ENCODE measurements at places on chromosomes 1 and 21. TPM values are rescaled to one million over a fixed set of nuclear protein-coding genes. Genes with fewer than 3 reads are reported as not detected.

The ACTN2 gene
- not detected for total RNA-seq

The PEX19 gene
- total RNA-seq, result 31.4 TPM

The TMEM35B gene
- total RNA-seq, result 31.6 TPM

The TIE1 gene
- total RNA-seq, result 640 TPM

The RPE65 gene
- not detected for total RNA-seq

The UBXN10 gene
- 0.24 TPM for total RNA-seq

The CCDC24 gene
- total RNA-seq, result 5.7 TPM

The OLIG2 gene
- total RNA-seq, result not detected

GRCh38 chr1:30325085-30325935 lies 398.1 kb downstream of the MATN1 start:
- DNase-seq, result no peak

DNA sequence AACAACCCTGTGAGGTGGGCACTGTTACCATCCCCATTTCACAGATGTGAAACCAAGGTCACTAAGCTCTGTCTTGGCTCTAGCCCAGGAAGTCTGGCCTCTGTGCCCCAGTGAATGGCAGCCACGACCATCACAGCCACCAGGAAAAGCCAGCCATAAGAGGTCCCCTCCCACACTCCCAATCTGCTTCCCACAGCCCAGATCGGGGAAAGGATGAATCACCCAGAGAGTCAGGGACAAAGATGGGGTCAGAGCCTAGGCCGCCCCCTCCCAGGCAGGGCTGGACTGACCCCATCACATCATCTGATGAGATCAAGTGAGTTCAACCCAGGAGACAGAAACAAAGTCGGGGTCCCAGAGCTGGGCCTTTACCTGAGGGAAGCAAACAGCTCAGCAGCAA lies 22.9 kb upstream of the COL16A1 start:
- DNase-seq, result no peak

DNA sequence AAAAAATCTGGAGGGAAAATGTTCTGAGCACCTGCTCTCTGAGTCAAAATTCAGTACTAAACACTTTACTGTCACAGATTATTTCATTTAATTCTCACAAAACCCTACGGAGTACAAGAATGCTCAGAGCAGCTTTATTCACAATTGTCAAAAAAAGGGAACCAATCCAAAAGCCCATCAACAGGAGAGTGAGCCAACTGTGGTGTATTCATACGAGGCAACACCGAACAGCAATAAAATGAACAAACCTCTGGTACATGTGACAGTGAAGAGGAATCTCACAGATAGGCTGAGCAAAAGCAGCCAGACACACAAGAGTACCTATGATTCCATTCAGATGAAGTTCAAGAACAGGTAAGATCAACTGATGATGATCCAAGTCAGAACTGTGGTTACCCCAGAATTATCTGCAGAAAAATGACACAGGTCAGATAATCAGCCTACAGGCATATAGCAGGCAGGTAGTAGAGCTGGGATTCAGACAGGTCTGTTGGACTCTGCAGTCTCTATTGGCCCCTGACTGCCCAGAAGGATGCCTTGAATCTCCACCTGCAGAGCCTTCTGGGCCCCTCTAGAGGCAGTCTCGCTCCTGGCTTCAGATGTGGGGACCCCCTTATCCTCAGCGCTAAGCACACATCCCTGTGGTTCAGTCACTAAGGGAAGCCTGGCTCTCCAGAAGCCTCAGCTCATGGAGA lies 19.2 kb downstream of the SLC9A1 start:
- no peak for DNase-seq

- no peak for DNase-seq
Observed at GRCh38 chr1:223556414-223557129, 108.9 kb downstream of the CAPN8 start.

- no peak for DNase-seq
Observed at GRCh38 chr1:112265931-112266330, 130.1 kb upstream of the CTTNBP2NL start.

GRCh38 chr1:6008084-6008415 lies 15.8 kb upstream of the NPHP4 start:
- no peak for DNase-seq

GRCh38 chr1:92797297-92797696 lies 12.4 kb upstream of the EVI5 start:
- DNase-seq, result no peak

DNA sequence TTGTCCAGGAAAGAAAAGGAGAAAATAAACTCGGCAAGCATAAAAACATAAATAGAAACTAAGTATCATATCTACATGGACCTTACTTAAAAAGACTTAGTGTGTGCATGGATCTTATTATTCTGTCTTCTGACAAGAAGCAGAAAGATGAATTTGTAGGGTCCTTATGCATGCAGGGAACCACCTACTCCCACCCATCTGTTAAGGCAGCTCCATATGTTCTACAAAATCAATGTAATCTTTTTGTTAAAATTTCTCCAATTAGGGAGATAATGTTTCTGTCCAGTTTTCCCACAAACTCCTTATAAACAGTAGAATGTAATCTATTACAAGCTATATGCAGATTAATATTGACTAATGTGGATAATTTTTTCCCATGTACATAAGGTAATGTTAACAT lies 13.9 kb upstream of the PTPN14 start:
- DNase-seq, result no peak

- DNase-seq, result no peak
Observed at GRCh38 chr1:99531578-99532275, 114.2 kb upstream of the PALMD start.

- no peak for DNase-seq
Observed at GRCh38 chr21:34887105-34887442, 162.0 kb downstream of the RUNX1 start.

DNA sequence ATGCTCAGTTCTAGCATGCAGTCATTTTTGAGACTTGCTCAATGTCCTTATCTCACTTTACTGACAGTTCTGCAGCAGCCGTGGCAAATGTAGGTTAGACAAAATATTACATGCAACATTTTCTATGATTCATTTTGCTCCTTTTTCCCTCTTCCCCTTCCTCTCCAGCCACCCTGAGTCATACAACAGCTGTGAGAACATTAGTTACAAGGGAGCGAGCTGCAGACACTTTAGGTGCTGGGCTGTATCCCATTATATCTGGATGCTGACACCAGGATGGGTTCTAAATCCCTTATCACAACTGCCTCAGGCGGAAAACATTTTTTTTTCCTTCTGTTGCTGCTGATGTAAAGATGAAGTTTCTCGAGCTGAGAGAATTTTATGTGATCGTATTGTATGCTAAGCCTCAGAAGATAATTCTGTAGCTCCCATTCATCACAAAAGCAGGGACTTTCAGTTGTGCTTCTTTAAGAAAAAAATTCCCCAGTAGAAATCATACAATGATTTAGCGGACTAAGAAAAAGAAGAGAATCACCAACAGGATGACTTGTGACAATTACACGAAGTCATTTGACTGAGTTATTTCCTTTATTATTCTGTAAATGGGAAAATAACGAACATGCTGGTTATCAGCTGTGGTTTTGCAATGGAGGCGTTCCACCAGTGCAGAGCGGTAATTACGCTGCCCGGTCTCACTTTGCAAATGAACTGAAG lies 345.0 kb downstream of the DISC1 start:
- peak; percentile 58 for DNase-seq

DNA sequence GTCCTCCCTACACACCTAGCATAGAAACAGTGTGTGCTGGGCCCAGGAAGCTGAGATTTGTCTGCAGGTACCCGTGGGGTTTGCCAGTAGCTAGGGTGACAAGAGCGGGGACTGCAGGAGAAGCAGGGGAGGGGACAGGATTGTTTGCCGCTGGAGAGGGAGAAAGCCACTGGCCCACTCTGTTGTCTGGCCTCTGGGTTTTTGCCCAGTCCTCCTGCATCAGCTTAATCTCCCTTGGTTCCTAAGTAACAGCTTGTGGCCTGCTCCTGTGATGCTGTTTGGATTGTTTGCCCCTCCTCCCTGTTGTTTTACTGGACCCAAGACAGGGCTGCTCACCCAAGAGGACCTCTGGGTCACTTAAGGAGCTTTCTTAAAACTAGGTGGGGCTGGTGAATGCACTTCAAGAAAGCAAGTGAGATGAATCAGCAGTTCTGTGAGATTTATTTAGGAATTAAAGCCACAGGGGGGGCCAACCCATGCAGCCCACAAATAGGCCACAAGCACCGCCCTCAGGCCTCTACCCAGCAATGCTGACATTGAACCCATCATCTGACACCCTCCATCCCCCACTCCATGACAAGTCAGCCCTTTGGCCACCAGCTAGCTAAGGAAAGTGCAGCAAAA lies 142.8 kb downstream of the ZZZ3 start:
- no peak for DNase-seq

- DNase-seq, result no peak
Observed at GRCh38 chr1:197224160-197224559, 43.9 kb upstream of the CRB1 start.

GRCh38 chr1:88910401-88910800 lies 19.0 kb upstream of the GTF2B start:
- DNase-seq, result no peak

DNA sequence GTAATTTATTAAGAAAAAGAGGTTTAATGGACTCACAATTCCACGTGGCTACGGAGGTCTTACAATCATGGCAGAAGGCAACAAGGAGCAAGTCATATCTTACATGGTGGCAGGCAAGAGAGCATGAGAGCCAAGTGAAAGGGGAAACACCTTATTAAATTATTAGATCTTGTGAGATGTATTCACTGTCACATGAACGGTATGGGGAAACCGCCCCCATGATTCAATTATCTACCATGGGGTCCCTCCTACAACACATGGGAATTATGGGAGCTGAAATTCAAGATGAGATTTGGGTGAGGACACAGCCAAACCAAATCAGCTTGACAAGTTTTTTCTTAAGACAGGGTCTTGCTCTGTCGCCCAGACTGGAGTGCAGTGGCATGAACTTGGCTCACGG lies 14.3 kb downstream of the DAP3 start:
- no peak for DNase-seq

DNA sequence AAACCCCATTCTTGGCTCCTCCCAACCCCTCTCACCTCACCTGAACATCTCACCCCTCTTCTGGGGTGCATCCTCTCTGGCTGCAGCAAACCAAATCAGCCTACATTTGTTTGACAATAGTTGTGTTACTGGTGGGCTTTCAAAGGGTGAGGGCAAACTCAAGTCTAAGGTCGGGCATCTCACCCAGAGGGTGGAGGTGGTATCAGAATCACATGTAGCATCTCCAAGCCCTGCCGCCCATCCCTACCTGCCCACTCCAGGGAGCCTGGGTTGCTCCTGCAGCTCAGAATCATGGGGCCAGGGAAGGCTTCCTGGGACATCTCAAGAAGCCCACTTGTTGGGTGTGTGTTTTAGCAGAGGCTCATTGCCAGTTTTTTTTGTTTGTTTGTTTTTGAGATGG lies 35.8 kb downstream of the PGBD5 start:
- DNase-seq, result no peak

DNA sequence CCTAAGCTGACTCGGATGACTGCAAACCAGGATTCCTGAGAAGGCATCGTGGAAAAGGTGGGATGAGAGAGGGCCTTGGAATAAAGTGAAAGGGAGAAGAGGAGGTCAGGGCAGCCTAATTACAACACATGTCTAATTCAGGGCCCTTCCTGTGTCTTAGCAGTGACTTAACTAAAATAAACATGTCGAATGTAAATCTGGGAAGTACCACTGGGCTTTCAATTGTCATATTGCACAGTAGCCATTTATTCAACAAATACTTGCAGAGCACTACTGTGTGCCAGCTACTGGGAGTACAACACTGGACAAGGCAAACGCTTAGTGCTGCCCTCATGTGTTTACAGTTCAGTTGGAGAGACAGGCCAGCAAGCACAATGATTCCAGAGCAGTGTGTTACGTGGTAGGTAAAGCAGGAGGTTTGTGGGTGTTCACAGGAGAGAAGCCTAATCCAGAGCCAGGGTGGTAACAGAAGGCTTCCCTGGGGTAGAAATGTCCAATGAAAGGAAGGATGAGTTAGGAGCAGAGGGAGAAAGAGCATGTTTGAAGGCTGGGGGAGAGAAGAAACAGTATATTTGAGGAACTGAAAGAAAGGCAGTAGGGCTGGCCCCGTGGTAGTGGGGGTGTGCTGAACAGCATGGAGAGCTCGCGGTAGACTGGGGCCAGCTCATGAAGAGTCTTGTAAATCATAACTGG lies 38.0 kb upstream of the RASAL2 start:
- no peak for DNase-seq

GRCh38 chr21:39602076-39602689 lies 10.6 kb upstream of the B3GALT5 start:
- no peak for DNase-seq

- no peak for DNase-seq
Observed at GRCh38 chr1:6592441-6592840, 10.2 kb downstream of the KLHL21 start.

GRCh38 chr1:223651291-223651991 lies 14.1 kb downstream of the CAPN8 start:
- no peak for DNase-seq

GRCh38 chr1:223712194-223712849 lies at the start of gene CAPN2:
TSS of gene CAPN2 (plus strand) at chr1:223712539. CDS start at chr1:223712641, 102 bp downstream.
- no peak for DNase-seq

DNA sequence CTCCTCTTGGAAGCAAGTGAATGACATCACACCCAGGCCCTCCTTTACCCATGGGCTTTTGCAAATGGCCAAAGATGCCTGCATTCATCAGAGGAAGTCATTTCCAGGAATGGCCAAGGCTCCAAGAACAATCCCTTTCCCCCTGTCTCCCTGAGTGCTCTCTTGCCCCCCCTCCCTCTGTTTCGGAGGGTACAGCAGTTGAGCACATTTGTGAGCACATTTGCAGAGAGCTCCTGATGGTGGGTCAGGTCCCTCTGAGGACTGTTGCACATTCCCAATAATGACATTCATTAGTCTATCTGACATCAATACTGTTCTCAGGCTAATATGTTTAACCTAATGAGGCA lies 113.4 kb downstream of the MATN1 start:
- no peak for DNase-seq

All from glomerular endothelial cell (primary cell).